Ovary (tissue), 10 donors: ENCODE measurements at places on chromosomes 6 and 20.

- no peaks in the 10 kb centered on the region for H3K36me3 ChIP-seq
- no peak for DNase-seq
- no peak overlapping the region for H3K4me3 ChIP-seq
- H3K27me3 ChIP-seq = no peaks in the 10 kb centered on the region
Measured at GRCh38 chr6:148757944-148758480, 11.2 kb downstream of the UST start.

DNA sequence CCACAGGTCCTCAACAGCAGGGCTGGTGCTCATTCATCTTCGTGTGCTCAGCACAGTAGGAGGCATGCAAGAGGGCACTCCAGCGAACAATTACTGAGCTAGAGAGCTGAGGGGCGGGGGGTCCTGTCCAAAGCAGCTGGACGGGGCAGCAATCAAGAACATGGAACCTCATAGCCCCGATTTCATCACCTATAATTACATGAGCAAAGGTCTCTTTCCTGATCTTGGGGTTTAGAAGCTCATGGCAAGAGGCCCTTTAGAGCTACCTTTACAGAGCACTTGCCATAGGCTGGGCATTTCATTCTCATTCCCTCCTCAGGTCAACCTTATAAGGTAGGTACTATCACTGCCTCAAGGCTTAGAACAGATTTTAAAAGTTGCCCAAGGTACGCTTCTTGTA is 10.4 kb downstream of the MOCS1 start:
- H3K4me3 ChIP-seq = no peak overlapping the region
- H3K36me3 ChIP-seq = no peaks in the 10 kb centered on the region
- no peaks in the 10 kb centered on the region for H3K4me1 ChIP-seq
- no peak for DNase-seq
- no peak overlapping the region for H3K27ac ChIP-seq

- no peaks in the 10 kb centered on the region for H3K36me3 ChIP-seq
- H3K4me3 ChIP-seq = no peak overlapping the region
- H3K4me1 ChIP-seq = no peaks in the 10 kb centered on the region
- H3K27me3 ChIP-seq = no peaks in the 10 kb centered on the region
Measured at GRCh38 chr6:40924839-40925238, 114.2 kb downstream of the UNC5CL start.

GRCh38 chr6:167933847-167934246 is 63.6 kb upstream of the KIF25 start:
- DNase-seq = no peak
- H3K4me3 ChIP-seq = no peak overlapping the region
- no peaks in the 10 kb centered on the region for H3K4me1 ChIP-seq

DNA sequence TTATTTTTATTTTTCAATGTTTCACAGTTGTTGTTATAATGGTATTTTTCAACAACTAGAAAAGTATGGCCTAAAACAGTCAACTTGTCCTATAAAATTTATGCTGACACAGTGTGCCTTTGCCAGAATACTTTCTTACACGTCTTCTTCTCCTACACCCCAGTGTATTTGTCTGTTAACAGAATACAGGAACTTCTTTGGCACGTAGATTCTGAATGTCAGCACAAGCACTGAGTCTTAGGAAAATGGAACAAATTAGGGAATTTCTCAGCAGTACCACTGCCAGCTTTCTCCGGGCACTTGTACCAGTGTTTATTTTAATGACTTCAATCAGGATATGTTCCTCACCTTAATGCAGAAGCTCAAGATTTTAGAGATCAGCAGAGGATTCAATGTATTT is 26.7 kb upstream of the AKIRIN2 start:
- H3K27ac ChIP-seq = no peak overlapping the region
- peaks cover 5% of the 10 kb centered on the region for H3K4me1 ChIP-seq
- DNase-seq = no peak
- H3K4me3 ChIP-seq = no peak overlapping the region
- H3K36me3 ChIP-seq = no peaks in the 10 kb centered on the region

GRCh38 chr6:52361414-52361944 is 472 bp upstream of the PAQR8 start:
- H3K27me3 ChIP-seq = no peaks in the 10 kb centered on the region
- H3K4me3 ChIP-seq = peak overlapping the region; percentile 80
- DNase-seq = peak; percentile 34
- H3K4me1 ChIP-seq = peaks cover 13% of the 10 kb centered on the region
- peak overlapping the region; percentile 81 for H3K27ac ChIP-seq
- H3K36me3 ChIP-seq = no peaks in the 10 kb centered on the region

GRCh38 chr6:116016846-116017545 is 43.7 kb downstream of the FRK start:
- H3K4me1 ChIP-seq = peaks cover 3% of the 10 kb centered on the region
- DNase-seq = no peak
- H3K27ac ChIP-seq = peak overlapping the region; percentile 12
- H3K4me3 ChIP-seq = no peak overlapping the region

- no peak overlapping the region for H3K27ac ChIP-seq
- H3K4me3 ChIP-seq = no peak overlapping the region
- peaks cover 6% of the 10 kb centered on the region for H3K4me1 ChIP-seq
- no peak for DNase-seq
- no peaks in the 10 kb centered on the region for H3K36me3 ChIP-seq
Measured at GRCh38 chr6:2850538-2851113, 9.0 kb upstream of the SERPINB1 start.

- no peaks in the 10 kb centered on the region for H3K27me3 ChIP-seq
- H3K27ac ChIP-seq = no peak overlapping the region
- no peaks in the 10 kb centered on the region for H3K36me3 ChIP-seq
Measured at GRCh38 chr6:4612636-4613171, 163.5 kb upstream of the CDYL start.

DNA sequence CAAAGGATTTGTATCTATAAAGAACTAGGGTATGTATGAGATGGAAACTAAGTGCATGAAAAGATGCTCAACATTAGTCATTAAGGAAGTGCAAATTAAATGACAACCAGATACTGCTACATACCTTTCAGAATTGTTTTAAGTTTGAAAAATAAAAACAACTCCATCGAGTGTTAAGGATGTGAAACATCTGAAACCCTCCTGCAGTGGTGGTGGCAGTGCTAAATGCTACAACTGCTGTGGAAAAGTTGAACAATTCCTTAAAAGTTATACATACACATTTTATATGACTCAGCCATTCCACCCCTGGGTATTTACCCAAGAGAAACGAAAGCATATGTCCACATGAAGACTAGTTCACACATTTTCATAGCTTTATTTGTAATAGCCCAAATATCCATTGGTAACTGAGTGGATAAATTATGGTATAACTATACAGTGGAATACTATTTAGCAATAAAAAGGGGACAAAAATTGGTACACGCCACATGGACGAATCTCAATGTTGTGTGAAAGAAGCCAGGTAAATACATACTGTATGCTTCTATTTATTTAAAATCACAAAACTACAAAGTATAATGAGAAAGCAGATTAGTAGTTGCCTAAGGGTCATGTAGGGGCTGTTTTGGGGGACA is 10.6 kb downstream of the ARMH2 start:
- H3K4me1 ChIP-seq = no peaks in the 10 kb centered on the region
- no peaks in the 10 kb centered on the region for H3K27me3 ChIP-seq
- H3K4me3 ChIP-seq = no peak overlapping the region
- DNase-seq = no peak

DNA sequence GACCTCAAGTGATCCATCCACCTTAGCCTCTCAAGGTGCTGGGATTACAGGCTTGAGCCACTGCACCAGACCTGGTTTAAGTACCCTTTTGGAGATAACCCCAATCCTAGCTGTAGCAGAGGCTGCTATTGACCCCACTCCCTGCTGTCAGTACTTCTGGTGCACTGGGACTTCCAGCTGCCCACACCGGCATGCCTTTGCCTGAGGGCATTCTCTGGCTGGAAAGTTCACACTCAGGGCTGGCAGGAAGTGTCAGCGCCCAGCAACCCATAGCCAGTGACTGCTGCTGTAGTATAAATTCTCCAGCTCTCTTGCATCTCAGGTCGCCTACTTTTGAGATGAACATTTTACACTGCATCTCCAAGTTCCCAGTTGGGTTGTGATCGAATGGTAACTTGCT is 75.3 kb downstream of the UTRN start:
- H3K4me3 ChIP-seq = no peak overlapping the region
- no peaks in the 10 kb centered on the region for H3K36me3 ChIP-seq
- no peaks in the 10 kb centered on the region for H3K27me3 ChIP-seq
- H3K4me1 ChIP-seq = peaks cover 5% of the 10 kb centered on the region
- no peak for DNase-seq
- H3K27ac ChIP-seq = no peak overlapping the region

GRCh38 chr20:46056970-46057855 is 28.2 kb downstream of the SLC12A5 start:
- no peak overlapping the region for H3K4me3 ChIP-seq
- H3K36me3 ChIP-seq = no peaks in the 10 kb centered on the region
- DNase-seq = peak; percentile 77
- no peaks in the 10 kb centered on the region for H3K27me3 ChIP-seq
- H3K27ac ChIP-seq = no peak overlapping the region
- H3K4me1 ChIP-seq = peaks cover 5% of the 10 kb centered on the region

DNA sequence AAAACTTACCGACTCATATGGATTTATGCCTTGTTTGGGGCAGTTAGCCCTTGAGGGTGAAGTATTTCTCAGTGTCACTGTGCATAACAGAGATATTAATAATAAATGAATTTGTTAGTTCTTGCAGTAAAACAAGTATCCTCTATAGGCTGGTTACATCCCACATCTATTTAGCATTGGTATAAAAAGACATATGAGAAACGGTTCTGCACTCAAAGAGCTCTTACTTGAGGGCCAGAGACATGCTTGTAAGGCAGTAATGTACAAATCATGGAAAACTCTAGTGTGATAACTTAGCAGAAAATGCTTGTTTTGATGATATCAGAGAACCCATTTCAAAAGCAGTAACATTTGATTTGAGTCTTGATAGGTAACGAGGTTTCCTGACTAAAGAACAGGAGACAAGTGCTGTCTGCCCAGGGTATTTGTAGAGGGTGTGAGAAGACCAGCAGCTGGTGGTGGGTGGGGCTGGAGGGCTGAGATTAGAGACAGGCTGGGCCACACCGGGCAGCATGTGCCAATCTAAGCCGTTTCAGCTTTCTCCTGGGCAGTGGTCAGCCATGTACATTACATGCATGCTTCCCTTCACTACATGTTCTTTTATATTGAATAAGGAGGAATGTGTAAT is 46.3 kb downstream of the TULP4 start:
- DNase-seq = no peak
- no peaks in the 10 kb centered on the region for H3K4me1 ChIP-seq
- no peak overlapping the region for H3K4me3 ChIP-seq

- no peak for DNase-seq
- no peak overlapping the region for H3K27ac ChIP-seq
- H3K4me1 ChIP-seq = peaks cover 11% of the 10 kb centered on the region
- H3K4me3 ChIP-seq = no peak overlapping the region
- no peaks in the 10 kb centered on the region for H3K27me3 ChIP-seq
- no peaks in the 10 kb centered on the region for H3K36me3 ChIP-seq
Measured at GRCh38 chr6:98839781-98840361, 5.5 kb downstream of the POU3F2 start.

DNA sequence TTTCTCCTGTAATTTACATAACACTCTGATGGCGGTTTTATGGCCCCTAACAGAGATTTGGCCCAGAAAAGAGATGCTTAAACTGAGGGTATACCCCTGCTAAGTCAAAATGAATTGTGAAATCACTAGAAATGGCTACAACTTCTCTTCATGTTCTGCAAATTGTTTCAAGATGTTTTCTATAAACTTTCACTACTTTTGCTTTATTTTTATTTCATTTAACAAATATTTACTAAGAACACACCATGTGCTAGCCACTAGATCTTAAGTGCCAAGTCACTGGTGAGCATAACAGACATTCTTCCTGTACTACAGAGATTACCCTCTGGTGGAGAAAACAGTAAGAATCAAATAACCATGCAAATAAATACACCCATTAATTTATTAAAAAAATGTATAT is 87.6 kb downstream of the KCNQ5 start:
- H3K27me3 ChIP-seq = no peaks in the 10 kb centered on the region
- H3K4me1 ChIP-seq = no peaks in the 10 kb centered on the region
- no peak for DNase-seq
- no peak overlapping the region for H3K27ac ChIP-seq
- H3K36me3 ChIP-seq = no peaks in the 10 kb centered on the region

DNA sequence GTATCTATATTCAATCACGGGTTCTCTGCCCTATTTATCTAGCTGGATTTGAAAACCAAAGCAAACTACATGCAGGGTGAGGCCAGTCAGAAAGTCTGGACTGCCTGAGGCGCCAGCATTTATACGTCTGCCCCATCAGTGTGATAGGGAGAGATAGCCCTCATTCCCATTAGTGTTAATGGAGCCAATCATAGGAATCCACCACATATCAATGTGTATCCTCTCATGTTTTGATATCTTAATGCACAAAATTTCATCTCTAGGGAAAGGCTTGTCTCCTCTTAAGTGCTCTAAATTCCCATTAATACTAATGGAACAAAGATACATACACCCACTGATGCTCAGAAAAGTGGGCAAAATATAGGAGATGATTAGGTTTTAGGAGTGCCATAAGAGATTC is 376.2 kb downstream of the BTBD3 start:
- DNase-seq = no peak
- no peaks in the 10 kb centered on the region for H3K4me1 ChIP-seq
- no peak overlapping the region for H3K27ac ChIP-seq

GRCh38 chr20:49216991-49217578 is 2.1 kb upstream of the DDX27 start:
- peaks cover 4% of the 10 kb centered on the region for H3K4me1 ChIP-seq
- H3K27ac ChIP-seq = no peak overlapping the region
- H3K27me3 ChIP-seq = no peaks in the 10 kb centered on the region
- H3K4me3 ChIP-seq = no peak overlapping the region
- peak; percentile 92 for DNase-seq

- H3K4me1 ChIP-seq = no peaks in the 10 kb centered on the region
- no peak overlapping the region for H3K27ac ChIP-seq
- H3K4me3 ChIP-seq = no peak overlapping the region
- no peaks in the 10 kb centered on the region for H3K27me3 ChIP-seq
Measured at GRCh38 chr20:22999756-23000155, 35.4 kb upstream of the SSTR4 start.

DNA sequence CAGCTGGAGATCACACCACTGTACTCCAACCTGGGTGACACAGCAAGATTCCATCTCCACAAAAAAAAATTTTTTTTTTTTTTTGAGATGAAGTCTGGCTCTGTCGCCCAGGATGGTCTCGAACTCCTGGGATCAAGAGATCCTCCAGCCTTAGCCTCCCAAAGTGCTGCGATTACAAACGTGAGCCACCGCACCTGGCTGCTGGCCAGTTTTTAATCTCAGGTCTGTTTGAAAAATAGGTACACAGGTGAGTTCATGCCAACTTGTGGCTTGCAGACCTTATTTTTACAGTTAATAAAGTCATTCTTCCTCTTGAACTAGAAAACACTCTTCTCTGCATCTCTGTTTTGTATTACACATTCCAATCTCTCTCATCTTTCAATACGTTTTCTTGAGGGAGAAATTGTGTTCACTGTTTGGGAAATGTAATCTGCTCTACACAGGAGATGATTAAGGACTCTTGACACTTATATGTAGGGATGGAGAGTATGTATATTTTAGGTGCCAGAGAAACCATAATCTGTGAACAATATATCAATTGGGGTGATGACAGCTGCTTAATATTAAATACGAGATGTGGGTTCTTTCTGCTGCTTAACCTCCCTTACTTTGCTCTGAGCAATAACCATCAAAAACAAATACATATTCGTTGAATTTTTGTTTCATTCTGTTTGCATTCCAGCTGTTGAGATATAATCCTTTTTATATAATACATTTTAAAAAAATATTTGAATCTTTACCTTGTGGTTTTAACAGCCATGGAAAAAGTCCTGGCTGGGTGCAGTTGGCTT is 17.7 kb upstream of the RIPOR3 start:
- DNase-seq = no peak
- H3K36me3 ChIP-seq = no peaks in the 10 kb centered on the region
- H3K27ac ChIP-seq = no peak overlapping the region
- H3K4me1 ChIP-seq = no peaks in the 10 kb centered on the region
